B cell (primary cell): ENCODE measurements at places on chromosomes 13 and 19. TPM values are rescaled to one million over a fixed set of nuclear protein-coding genes. Genes with fewer than 3 reads are reported as not detected.
A peak's percentile ranks its signal among the peaks of the same experiment; 100 is the strongest.

DNA sequence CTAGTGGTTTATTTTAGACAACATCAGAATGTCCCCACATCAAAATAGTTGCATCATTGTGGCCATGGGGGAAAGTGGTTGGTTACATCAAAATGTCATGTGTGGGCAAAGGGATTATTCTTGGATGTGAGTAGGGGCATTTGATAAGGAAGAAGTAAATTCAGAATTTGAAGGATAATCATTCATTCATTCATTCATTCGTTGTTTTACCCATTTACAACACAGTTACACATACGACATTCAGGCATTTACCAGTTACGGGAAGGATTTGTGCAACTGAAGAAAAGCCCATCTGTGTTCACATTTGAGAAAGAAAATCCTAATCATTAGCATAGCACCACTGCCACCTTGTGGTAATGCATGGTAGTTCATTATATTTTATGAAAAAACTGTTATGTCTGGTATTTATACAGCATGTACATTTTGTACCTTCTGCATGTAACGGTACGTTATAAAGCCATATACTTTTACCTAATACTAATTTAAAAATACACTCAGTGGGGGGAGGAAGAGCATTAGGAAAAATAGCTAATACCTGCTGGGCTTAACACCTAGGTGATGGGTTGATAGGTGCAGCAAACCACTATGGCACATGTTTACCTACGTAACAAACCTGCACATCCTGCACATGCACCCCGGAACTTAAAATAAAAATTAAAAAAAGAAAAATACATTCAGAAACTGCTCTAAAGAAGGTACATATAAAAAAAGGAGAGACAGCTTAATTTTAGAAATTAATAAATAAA is 62.1 kb downstream of the DGKH start:
- peak; percentile 76 for DNase-seq

- DNase-seq: no peak
Measured at GRCh38 chr13:33379608-33380007, 94.1 kb upstream of the STARD13 start.

- DNase-seq: peak; percentile 68
Measured at GRCh38 chr13:40432018-40432978, 234.1 kb downstream of the FOXO1 start.

Gene ZNF230
- 3.6 and 3.7 TPM in 2 replicates for polyA plus RNA-seq

Gene PODNL1
- 0.13 TPM in 1 of 2 replicates, not detected in the other for polyA plus RNA-seq
